Brain (organoid and tissue), 16 donors: ENCODE measurements at places on chromosomes 3 and 15. TPM values are rescaled to one million over a fixed set of nuclear protein-coding genes. Genes with fewer than 3 reads are reported as not detected.

The GPR149 gene
- not detected for polyA plus RNA-seq

The ZNF639 gene
- polyA plus RNA-seq, result 18.9 TPM

The EXD1 gene
- polyA plus RNA-seq, result 0.10 TPM

DNA sequence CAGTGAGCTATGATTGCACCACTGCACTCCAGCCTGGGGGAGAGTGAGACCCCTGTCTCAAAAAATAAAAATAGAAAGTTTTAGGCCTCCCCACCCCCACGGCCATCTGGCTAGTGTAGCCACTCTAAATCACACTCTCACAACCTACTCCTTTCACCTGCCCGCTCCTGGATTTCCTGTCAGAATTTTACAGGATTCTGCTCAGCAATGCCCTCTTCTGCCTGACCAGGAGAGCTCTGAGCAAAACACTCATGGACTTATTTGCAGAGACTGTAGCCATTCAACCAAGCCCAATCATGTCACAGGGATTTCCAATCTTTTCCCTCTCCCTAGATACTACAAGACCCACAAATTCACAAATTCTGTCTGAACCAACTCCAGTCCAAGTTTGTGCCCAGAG, 242.6 kb upstream of the TPRG1 start:
- peak; percentile 11 for DNase-seq

GRCh38 chr3:180401226-180401625, 200.7 kb upstream of the TTC14 start:
- no peak for DNase-seq

- DNase-seq, result no peak
These were observed 45.7 kb downstream of the EHHADH start for GRCh38 chr3:185207931-185208746.

- no peak for DNase-seq
These were observed 618.5 kb downstream of the NR2F2 start for GRCh38 chr15:96948981-96949380.

DNA sequence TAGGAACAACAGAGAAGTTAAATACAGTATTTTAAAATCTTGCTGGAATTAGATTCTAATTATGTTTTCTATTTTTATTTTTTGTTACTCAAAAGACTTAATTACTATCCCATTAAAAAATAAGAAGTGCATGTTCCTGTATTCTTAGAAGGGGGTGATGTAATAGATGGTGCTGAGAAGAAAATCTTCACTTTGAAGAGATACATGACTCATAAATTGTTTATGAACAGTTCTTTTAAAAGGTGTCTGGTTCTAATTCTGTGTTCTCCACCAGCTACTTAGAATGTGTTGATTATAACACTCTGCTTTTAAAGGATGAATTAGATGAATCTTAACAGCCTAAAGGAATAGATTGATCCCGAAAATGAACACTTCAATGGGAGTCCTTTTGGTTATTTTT, 8.2 kb downstream of the RCN2 start:
- DNase-seq, result no peak

DNA sequence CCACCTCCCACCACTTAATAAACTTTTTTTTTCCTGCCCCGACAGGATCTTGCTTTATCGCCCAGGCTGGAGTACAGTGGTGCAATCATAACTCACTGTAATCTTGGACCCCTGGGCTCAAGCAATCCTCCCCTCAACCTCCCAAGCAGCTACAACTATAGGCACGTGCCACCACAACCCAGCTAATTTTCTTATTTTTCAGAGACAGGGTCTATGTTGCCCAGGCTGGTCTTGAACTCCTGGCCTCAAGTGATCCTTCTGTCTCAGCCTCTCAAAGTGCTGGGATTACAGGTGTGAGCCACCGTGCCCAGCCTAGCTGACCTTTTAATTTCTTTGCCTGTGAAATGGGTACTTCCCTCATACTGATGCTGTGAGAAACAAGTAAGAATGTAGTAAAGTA, 3.9 kb upstream of the C15orf40 start:
- DNase-seq, result no peak

DNA sequence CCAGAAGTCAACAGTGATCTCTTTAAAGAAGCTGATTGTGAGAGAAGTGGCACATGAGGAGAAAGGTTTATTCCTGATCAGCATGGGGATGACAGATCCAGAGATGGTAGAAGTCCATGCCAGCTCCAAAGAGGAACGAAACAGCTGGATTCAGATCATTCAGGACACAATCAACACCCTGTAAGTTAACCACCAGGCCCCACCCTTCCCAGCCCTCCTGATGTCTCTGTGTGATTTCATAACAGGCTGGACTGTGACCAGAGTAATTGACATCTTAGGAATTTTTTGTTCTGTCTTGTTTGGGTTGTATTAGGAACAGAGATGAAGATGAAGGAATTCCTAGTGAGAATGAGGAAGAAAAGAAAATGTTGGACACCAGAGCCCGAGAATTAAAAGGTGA, 67.7 kb downstream of the KLHL25 start:
- DNase-seq, result no peak
